ENCODE measurements at places on chromosomes 5 and 9.

- no peak for DNase-seq
Measured at GRCh38 chr9:123290764-123291163, 22.4 kb upstream of the STRBP start.

GRCh38 chr5:109899163-109899535 is 209.4 kb downstream of the MAN2A1 start:
- no peak for DNase-seq

- DNase-seq: peak; percentile 4
Measured at GRCh38 chr5:73381590-73382400, 66.8 kb downstream of the FOXD1 start.

DNA sequence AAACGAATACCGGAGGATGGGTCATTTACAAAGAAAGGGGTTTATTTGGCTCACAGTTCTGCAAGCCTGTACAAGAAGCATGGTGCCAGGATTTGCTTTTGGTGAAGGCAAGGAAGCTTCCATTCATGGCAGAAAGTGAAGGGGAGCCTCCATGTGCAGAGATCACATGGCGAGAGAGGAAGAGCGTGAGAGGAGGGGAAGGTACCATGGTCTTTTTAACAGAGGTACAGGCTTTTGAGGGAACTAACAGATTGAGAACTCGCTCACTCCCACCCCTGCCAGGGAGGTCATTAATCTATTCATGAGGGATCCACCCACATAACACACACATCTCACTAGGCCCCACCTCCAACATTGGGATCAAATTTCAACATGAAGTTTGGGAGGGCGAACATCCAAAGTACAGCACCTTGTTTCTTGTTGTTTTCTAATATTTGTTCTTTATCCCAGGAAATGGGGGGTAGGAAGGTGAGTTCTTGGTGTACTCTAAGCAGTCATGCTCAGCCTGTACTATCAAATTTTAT is 18.5 kb downstream of the TMC1 start:
- no peak for DNase-seq

DNA sequence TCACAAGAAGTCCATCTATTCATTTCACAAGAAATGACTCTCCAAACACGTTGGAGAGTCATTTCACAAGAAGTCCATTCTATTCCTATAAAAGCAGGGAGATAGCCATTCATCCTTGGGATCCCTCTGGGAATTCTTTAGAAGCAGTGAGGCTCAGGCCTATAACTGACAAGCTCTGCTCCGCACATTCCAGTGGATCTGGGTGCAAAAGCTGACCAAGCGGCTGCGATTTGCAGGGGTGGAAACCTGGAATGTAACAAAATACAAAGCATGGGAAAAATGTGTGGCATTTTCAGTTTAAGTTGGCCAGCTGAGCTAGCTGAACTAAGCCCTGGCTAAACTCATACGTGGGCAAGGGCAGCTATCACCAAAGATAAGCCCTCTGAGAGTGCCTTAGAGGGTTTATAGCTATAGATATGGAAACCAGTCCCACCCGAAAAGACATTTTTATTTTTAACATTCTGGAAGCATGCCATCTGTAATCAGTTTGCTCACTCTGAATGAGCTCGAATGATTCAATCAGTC is 8.7 kb downstream of the TAS2R1 start:
- peak; percentile 73 for DNase-seq

GRCh38 chr5:35476036-35476435 is 141.6 kb upstream of the SPEF2 start:
- DNase-seq: no peak

GRCh38 chr5:156691572-156691971 is 158.5 kb upstream of the PPP1R2B start:
- no peak for DNase-seq

DNA sequence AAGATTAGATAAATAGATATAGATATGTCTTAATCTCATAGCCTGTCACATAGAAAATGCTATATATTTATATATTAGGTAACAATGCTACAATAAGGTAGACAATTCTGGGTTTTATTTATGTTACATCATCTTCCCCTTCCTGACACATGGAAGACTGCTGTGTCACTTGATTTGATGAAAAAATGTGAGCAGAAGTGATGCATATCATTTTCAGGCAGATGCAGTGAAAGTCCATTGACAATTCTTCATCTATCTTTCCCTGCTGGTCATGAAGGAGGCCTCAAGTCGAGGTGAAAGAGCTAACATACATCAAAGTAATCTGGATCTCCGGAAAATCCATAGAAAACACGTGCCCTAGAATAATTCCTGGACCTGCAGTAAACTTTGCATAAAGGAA is 57.8 kb upstream of the CHD1 start:
- no peak for DNase-seq

DNA sequence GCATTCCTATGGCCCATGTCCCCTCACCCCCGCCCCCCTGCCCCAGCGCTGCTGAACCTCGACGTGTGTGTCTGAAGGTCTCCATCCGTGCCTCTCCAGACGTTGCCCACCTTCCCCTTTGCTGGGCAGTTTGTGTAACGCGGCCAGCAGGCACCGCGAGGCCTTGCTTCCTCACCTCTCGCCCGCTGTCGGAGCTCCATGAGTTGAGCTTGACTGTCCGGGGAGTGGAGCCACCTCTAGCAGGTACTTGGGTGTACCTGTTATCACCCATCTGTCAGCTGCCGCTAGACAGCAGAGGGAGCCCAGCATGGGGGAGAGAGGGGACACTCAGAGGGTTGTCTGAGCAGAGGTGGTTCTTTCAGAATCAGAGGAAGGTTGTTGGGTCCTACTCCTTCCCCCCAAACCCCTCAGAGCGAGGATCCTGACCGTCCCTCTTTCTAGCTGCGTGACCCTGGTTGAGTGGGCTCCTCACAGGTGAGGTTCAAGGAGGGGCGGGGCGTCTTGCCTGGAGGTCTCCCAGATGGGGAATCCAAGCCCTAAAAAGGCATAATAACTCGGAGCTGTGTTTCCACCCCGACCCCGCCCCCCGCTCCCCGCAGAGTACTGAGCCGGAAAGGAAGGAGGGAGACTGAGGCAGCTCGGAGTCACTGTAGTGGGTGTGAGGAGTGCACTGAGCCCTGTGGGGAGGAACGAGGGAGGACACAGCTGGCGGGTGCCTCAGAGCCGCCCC is 184.7 kb downstream of the C9orf50 start:
- DNase-seq: no peak

All from astrocyte of the hippocampus (primary cell).